ENCODE measurements at places on chromosomes 4 and X.

GRCh38 chrX:86023811-86024210, 23.5 kb downstream of the CHM start:
- DNase-seq: no peak

- DNase-seq: no peak
These were observed 90.6 kb downstream of the TSPAN7 start for GRCh38 chrX:38651625-38652601.

DNA sequence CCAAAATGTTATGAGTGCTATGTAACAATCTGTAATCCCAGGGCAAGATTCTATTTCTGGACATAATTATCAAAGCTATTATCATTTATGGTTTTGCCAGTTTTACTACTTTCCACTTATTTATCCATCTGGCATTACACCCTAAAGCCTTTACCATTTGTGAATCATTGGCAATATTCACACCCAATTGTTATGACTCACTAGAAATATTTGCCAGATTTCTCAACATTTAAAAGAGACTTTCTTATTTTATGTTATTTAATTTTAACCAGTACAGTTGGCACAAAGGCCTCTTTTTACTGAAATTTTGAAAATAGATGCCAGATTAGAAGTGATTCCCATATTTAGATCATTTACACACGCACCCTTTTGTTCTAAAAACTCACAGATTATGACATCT, 242.7 kb upstream of the WDFY3 start:
- DNase-seq: no peak

DNA sequence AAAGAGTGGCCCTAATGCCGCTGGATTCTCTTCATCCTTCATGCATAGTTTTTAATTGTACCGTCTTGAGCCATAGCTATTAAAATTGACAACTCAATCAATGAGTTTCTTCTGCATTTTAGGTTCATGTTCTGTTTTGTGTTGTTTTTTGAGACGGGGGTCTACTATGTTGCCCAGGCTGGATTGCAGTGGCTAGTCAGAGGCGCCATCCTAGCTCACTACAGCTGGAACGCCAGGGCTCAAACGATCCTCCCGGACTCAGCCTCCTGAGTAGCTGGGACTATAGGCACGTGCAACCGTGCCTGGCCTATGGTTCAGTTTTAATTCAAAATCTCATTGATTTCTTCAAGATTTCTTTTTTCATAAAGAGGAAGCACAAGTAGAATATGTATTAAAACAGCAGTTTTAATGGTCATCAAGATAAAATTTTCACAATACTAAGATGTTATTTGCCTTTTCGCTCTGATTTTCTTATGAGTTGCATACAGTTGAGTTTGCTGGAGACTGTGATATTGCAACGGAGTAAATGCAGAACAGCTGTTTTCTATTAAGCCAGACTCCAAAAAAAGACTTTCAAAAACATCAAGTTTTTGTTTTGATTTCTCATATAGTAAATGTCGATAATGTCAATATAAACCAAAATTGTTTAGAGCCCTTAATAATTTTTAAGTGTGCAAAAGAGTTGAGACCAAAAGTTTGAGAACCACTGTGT, 1.1 kb upstream of the STX18 start:
- DNase-seq: no peak

GRCh38 chrX:981791-982626, 230.4 kb downstream of the CRLF2 start:
- no peak for DNase-seq

Data from D721Med (cell line).